Caco-2 (cell line): ENCODE measurements at places on chromosomes 3 and 15. TPM values are rescaled to one million over a fixed set of nuclear protein-coding genes. Genes with fewer than 3 reads are reported as not detected.

GHSR gene
- total RNA-seq: not detected in 2 replicates

PROS1 gene
- total RNA-seq: 19.4 and 23.4 TPM in 2 replicates

CILP gene
- not detected in 2 replicates for total RNA-seq

GOLGA8G gene
- not detected in 2 replicates for total RNA-seq

MYO1E gene
- 182 and 187 TPM in 2 replicates for total RNA-seq

PPP4R2 gene
- total RNA-seq: 91.3 and 93.6 TPM in 2 replicates

HCN4 gene
- total RNA-seq: 0.16 and 0.29 TPM in 2 replicates

SCG3 gene
- total RNA-seq: not detected in 2 replicates

TMEM108 gene
- total RNA-seq: not detected in 2 replicates

MAPK6 gene
- 68.2 and 69.8 TPM in 2 replicates for total RNA-seq

NCK1 gene
- 37.3 and 41.2 TPM in 2 replicates for total RNA-seq

IMP3 gene
- 58.4 and 60.4 TPM in 2 replicates for total RNA-seq

AP4E1 gene
- total RNA-seq: 15.9 and 17.9 TPM in 2 replicates

CLPX gene
- total RNA-seq: 51.4 and 59.4 TPM in 2 replicates

TSEN2 gene
- total RNA-seq: 18.3 and 19.6 TPM in 2 replicates

OR5K2 gene
- not detected in 2 replicates for total RNA-seq

GOLGA6A gene
- total RNA-seq: not detected in 2 replicates

SMCO1 gene
- total RNA-seq: not detected in 2 replicates

CX3CR1 gene
- total RNA-seq: 0.61 TPM in 1 of 2 replicates, not detected in the other

CPNE4 gene
- total RNA-seq: 0.41 TPM in 1 of 2 replicates, not detected in the other

FRMD4B gene
- total RNA-seq: 43.2 and 47.5 TPM in 2 replicates

RHCG gene
- not detected in 2 replicates for total RNA-seq

CFAP100 gene
- total RNA-seq: not detected in 2 replicates

OR5K4 gene
- not detected in 2 replicates for total RNA-seq

IL17RC gene
- total RNA-seq: 8.5 and 11.3 TPM in 2 replicates

ARGFX gene
- total RNA-seq: not detected in 2 replicates

WWTR1 gene
- total RNA-seq: 16.2 and 19.1 TPM in 2 replicates

UPK1B gene
- total RNA-seq: 0.46 and 0.50 TPM in 2 replicates

CCR2 gene
- total RNA-seq: not detected in 2 replicates

CPOX gene
- 24.2 and 25.0 TPM in 2 replicates for total RNA-seq

LRRN1 gene
- total RNA-seq: 0.84 and 1.2 TPM in 2 replicates

APOD gene
- total RNA-seq: 62.0 and 101 TPM in 2 replicates

CHRNA3 gene
- not detected in 2 replicates for total RNA-seq

FOXL2 gene
- total RNA-seq: 1.4 and 1.8 TPM in 2 replicates

LRTM1 gene
- total RNA-seq: not detected in 2 replicates

WDR93 gene
- 0.16 TPM in 1 of 2 replicates, not detected in the other for total RNA-seq

GABRA5 gene
- not detected in 2 replicates for total RNA-seq

LSMEM2 gene
- not detected in 2 replicates for total RNA-seq

GOLGA8K gene
- total RNA-seq: not detected in 2 replicates

CCDC14 gene
- 41.7 and 43.5 TPM in 2 replicates for total RNA-seq

NMNAT3 gene
- total RNA-seq: 17.5 and 17.6 TPM in 2 replicates

ALPK3 gene
- 0.43 and 0.95 TPM in 2 replicates for total RNA-seq

PRR23B gene
- not detected in 2 replicates for total RNA-seq

C2CD4A gene
- 0.11 and 0.19 TPM in 2 replicates for total RNA-seq

TTC21A gene
- total RNA-seq: 4.0 and 6.9 TPM in 2 replicates

DPPA4 gene
- total RNA-seq: not detected in 2 replicates

NEK10 gene
- total RNA-seq: 0.30 and 0.39 TPM in 2 replicates
